ENCODE measurements at places on chromosomes 1 and 21.

GRCh38 chr1:26785611-26786436 lies 1.9 kb upstream of the PIGV start:
- DNase-seq, result no peak

DNA sequence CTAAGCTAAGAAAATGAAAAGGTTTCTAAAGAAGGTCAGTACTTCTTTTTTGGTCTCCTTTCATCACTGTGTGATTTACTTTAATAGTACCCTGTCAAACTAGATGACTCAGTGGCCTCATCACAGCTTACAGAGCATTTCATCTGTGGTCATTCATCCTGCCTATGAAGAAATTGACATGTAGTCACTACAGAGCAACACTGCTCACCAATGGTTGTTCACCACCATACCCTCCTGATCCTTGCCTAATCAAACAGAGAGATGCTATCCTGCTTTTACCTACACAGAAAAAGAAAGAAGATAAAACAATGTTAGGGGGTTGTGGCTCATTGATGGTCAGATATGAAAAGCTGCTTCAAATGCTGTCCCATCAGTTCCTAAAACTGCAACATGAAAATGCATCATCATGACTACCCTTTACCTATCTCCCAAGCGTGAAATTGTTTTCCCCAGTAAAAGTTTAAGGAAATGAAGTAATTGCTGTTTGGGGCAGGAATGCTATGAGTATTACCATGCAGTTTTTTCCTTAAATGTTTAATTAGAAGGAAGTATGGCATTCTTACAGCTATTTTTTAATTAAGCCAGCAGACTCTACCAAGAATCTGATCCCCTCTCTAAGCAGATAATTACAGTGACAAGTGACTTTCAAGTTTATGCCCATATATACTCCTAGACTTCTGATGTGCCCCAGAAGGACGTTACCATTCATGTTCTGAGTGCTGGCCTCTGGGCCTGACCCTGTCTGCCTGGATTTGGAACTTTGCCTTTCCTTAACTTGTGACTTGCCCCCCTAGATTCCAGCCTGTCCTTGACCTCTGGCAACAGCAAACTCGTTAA lies 46.1 kb upstream of the FBXO28 start:
- DNase-seq, result no peak

- no peak for DNase-seq
Measured at GRCh38 chr1:225736437-225737098, 41.1 kb upstream of the SRP9 start.

- peak; percentile 45 for DNase-seq
Measured at GRCh38 chr1:70674941-70675685, 264.0 kb downstream of the CTH start.

- no peak for DNase-seq
Measured at GRCh38 chr1:94783342-94784189, 36.6 kb upstream of the SLC44A3 start.

All from NCI-H146 (cell line).